ENCODE measurements at places on chromosomes 5 and 9.

GRCh38 chr5:177576169-177576568 is 15.8 kb upstream of the TMED9 start:
- DNase-seq: no peak

- no peak for DNase-seq
Measured at GRCh38 chr9:13529321-13530104, 250.0 kb upstream of the MPDZ start.

DNA sequence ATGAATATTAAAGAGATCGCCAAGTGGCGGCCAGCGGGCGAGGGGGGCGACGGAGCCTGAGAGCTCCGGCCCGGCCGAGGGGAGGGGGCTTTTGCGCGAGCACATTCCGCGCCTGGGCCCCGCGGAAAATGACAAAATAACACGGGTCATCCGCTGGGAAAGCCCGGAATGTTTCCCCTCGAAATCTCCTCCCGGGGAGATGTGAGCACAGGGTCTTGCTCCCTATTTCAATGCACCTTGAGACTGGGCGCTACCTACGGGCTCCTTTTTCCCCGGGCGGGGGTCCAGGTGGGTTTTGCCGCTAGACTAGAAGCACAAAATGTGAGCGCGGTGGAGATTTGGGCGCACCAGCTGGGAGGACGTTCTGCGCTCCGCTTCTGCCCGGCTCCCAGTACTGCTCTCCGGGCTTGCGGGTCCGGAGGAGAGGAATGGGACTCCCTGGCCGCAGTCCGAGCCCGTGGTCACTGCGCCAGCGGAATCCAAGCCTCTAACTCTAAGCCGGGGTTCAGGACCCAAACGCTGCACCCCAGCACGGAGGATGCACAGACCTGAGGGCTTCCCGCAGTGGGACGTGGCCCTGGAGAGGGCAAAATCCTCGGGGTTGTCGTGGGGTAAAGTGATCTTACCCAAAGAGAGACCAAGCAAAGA is 2.8 kb upstream of the PRDM12 start:
- no peak for DNase-seq

DNA sequence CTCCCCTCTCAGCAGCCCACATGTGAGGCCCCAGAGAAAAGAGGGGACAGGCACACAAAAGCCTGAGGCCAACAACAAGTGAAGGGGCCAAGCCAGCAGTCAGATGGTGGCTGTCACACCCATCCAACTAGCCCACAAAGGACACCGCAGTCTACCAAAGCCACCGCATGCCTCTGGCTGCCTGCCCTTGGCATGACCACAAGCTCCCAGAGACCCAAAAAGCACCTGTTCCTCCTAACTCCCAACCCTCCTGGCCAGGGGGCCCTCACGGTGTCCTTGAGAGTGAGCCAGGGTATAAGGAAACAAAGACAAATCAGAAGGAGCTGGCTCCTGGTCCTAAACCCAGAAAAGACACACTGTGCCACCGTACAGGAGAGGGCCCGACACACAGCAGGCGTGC is 77.8 kb upstream of the LRRTM2 start:
- DNase-seq: no peak

GRCh38 chr5:65562731-65563701 is at the start of the genes CENPK and PPWD1:
TSS of gene CENPK (minus strand) at chr5:65563168. CDS start at chr5:65554907, 8,261 bp downstream.
TSS of gene PPWD1 (plus strand) at chr5:65563296. CDS start at chr5:65563311, 15 bp downstream.
- DNase-seq: peak; percentile 93

Measured in stimulated activated CD4-positive, alpha-beta T cell treated with anti-CD3 and anti-CD28 coated beads, Interleukin-4, amount 100 ng/mL, for 4 hours (primary cell).